ENCODE measurements at places on chromosomes 11 and 22.
A peak's percentile ranks its signal among the peaks of the same experiment; 100 is the strongest.

GRCh38 chr11:3123761-3124733 lies 41.1 kb downstream of the OSBPL5 start:
- DNase-seq: no peak

DNA sequence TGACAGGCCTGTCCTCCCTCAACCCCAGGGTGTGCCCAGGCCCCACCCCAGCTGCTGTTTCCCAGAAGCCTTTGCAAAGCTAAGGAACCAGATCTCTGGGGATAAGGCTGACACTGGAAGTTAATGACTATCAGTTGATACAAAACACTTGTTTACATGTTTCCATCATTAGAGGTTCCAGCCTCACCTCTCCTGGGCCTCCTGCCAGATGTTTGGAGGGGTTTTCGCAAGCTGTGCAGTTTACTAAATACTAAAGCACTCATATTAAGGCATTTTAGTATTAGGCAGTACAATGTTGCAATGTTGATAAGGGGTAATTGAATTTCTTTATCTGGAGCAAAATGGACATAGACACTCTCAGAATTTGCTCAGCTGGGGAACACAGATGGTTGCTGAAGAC lies 218.7 kb downstream of the INSC start:
- DNase-seq: no peak

DNA sequence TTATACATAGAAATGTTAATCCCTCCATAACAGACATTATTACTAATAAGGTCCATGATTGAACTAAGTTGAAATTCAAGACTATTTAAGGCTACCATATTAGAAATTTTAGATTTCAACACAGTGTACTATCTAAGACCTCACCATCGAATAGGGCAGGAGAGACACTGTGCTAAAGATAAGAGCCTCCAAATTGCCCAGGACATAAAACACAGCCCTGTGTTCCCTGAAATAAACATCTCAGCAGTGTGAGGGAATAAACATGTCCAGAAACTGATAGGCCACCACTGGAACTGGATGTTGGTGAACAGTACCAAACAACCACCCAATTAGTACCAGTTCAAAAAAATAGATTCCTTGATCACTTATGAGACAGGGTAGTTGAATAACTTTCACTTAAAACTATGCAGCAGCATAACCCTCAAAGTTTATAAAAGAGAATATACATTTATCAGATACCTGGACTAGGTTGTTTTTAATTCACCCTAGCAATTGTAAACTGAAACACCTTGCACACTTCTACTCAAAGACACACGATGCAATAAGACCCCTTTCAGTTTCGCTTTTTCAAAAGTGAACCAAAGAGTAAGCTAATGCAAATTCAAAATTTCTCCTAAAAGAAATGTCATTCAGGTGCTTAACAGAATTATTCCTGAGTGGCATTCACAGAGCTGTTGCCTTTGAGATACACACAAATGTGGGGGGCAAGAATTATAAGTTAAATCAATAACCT lies 34.3 kb downstream of the USP28 start:
- no peak for DNase-seq

GRCh38 chr11:88327462-88328143 lies 9.9 kb downstream of the CTSC start:
- no peak for DNase-seq

DNA sequence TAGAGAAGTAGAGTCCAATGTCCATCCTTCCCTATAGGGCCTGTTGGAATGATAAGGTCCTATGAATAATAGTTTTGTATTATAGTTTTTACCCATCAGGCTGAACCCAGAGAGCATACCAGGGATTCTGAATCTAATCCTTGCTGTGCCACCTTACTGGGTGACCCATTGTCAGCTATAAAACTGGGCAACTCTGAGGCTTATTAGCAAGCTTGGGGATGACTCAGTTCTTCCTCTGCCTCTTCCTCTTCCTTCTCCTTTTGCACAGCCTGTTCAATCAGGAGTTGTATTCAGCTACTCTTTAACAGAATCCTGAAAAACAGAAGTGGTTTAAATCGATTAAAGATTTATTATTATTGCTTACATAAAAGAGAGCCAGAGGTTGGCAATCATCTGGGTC lies 8.9 kb downstream of the HEPHL1 start:
- DNase-seq: no peak

GRCh38 chr11:1557051-1557884 lies 14.8 kb downstream of the DUSP8 start:
- DNase-seq: no peak

GRCh38 chr11:83070044-83070701 lies 1.5 kb downstream of the RAB30 start:
- no peak for DNase-seq

DNA sequence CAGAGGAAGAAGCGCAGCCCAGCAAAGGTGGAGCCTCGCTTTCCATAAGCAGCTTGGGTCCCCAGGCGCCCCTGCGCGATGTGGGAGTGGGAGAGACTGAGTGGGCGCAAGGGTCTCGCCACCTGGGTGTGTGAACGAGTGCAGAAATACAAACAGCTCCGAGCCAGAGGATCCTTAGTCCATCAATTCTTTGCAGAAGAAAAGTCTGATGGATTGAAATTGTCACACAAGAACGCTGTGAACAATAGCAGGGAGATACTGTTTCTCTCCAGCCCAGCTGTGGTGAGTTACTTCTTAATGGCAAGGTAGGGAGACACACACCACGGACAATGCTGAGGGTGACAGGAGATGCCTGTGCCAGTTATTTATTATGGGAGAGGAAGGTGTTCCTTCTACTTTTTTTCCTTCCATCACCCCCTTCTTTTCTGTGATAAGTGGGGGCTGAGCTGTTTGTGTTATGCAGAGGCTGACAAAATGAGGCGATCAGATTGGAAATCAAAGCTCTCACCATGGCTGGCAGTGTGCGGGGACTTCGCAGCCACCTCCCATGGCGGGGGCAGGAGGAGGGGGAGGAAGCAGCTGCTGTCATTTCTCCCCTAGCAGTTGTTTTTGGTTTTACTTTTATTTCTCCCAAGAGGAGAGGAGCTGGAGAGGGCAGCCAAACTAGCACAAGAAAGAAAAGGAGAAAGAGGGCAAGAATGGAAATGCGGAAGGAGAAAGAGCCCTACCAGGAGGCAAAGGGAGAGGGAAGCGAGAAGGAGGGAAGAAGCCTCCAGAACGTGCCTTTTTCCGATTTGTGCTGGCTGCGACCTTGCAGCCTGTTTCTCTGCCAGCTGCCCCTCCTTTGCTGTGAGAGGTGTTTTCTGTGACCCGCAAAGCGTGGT lies 755.8 kb downstream of the NTM start:
- DNase-seq: no peak

DNA sequence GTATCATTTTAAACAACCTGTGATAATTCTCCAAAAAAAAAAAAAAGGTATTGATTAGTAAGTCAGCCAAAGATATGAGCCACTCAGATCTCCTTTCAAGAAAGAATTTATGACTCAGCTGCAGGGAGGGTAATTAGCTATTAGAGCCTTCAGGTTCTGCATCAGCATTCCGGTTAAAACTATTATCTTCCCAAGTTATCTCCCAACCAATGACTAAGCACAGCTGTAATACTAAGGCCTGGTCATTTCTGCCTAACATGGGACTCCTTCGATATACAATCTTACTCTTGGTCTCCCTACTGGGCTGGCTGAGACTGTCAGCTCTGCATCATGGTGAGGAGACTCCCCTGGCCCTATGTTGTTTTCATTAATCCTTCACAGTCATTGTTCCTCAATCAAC lies 60.4 kb downstream of the SBF2 start:
- no peak for DNase-seq

DNA sequence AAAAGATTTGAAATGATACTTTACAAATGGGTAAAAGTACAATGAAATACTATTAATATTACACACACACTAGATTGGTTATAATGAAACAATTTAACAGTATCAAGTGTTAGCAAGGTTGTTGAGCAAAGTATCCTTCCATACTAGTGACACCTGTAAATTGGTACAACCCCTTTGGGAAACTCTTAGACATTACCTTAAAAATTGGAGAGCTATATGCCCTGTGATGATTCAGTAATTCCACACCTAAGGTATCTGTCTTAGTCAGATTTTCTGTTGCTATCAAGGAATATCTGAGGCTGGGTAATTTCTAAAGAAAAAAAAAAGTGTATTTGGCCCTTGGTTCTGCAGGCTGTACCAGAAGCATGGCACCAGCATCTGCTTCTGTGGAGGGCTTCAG lies 7.4 kb upstream of the GDPD4 start:
- DNase-seq: no peak

DNA sequence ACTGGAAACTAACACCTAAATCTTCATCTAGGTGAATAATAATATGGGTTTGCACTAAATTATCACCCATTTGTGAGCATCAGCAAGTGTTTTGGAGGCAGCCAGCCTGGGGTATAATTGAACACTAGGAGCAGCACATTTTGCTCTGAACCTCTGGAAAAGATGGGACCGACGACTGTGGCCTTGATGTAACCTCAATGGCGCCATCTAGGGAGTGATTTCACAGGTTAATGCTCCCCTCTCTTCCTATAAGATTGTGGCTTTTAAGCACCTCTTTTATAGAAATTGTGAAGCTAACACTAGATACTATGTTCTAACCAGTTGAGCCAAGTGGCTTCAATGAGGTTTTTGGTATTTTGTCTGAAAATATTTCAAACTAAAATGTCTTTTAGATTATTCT lies 203.7 kb downstream of the NELL1 start:
- DNase-seq: no peak

DNA sequence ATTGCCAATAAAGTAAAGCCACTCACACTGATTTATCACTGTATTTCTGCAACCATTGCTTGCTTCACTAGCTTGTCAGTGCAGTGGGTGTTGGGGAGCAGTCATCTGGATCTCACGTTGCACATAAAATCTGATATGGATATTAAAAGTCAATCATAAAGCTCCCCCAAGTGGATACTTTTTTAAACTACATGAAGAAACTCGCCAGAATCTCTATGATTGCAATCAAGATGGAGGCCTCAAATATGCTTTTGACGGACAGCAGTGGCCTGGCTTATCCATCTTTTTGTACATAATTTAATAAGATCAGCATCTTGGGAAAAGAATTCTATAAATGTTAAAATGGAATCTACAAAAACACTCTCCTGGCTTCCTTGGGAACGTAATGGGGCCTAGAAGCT lies 137.7 kb downstream of the WT1 start:
- no peak for DNase-seq

- no peak for DNase-seq
Observed at GRCh38 chr11:12077535-12078280, 32.7 kb upstream of the MICAL2 start.

DNA sequence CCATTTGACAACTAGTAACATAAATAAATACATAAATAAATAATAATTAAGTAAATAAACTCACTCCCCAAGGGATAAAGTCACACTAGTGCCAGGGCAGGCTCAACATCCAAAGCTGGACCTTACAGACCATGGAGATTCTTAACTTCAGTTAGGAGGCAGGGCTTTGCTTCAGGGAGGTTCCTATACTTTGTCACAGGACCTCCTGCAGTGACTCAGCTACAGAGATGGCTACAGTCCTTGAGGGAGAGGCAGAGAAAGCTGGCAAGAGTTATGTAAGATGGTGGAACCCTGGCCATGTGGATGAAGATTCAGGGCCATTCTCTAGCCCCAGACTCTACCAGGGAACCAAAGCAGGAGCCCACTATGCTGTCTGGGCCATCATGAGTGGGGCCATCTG lies 74.1 kb upstream of the CADM1 start:
- DNase-seq: no peak

DNA sequence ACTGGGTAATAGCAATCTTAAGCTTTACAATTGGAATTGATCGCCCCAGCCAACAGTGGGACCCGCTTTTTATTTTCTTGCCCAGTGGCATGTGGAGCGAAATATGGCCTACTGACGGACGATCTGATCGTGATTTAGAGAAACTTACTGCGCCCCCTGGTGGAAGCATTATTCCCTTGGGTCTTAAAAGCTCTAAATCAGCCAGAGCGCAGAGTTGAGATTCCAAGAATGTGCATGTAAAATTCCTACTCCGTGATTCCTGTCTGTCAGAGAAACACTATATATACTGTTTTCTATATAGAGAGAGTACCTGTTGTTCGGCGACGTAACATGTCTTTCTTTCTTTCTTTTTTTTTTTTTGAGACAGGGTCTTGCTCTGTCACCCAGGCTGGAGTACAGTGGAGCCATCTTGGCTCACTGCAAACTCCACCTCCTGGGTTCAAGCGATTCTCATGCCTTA lies 3.7 kb upstream of the DPF2 start:
- peak; percentile 79 for DNase-seq

DNA sequence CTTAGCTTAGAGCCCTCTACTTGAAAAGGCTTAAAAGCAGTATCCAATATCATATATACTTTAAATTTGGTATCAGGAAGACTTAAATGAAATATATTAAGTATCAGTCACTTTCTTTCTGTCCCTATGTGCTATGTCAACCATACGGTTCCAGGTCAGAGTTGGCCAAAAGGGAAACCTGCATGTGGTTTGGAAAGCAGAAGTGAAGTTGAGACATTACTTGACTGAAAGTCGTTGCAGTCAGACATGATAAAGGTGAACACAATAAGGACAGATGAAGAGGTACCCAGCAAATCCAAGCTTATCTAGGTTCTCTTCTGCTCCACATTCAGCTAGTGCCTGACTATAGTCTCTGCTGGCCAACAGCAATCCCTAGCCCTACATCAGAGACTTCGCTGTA lies 336.8 kb downstream of the KCNA4 start:
- no peak for DNase-seq

DNA sequence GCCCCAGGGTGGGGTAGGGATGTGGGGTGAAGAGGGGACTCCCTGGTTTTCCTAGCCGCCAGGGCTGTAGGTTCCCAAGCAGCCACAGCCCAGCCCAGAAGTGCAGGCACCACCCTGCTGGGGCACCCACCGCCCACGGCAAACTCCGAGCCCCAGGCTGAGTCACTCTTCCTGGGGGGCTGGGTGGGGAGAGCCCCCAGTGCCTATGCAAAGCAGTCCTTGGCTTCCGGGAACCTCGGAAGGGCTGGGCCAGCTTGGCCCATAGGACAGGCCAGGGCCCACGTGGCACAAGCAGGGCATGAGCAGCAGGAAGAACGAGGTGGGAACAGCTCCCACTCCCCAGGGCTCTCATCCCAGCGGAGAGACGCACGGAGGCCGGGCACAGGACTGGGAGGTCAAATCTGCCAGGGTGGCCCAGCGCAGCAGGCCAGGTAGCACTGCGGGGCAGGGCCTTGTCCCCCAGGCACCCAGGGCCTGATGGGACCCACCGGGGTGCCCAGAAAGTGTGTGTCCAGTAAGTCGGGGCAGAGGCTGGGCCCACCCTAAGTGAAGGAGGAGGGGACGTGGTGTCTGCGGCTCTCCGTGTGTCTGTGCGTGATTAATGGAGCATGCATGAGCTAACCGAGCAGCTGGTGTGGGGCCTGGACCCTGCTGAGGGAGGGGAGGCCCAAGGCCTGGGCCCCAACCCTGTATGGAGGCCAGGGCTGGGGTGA lies 4.6 kb upstream of the IL17REL start:
- no peak for DNase-seq

- no peak for DNase-seq
Observed at GRCh38 chr11:44839458-44840084, 111.1 kb downstream of the TP53I11 start.

DNA sequence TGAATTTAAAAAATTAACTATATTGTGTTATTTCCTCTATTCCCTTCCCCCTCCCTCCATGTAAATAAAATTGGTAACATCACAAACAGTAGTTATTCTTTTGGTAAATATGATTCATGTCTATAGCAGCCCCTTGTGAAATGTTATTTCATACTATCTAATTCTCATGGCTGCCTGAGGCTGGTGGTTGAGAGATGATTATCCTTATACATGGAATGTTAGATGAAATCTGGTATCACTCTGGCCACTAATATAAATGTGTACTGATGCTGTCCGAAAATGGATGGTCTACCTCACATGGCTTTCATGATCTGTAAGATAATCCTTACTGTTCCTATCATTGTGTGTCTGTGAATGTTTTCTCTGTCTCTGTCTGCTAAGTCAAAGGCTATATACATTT lies 25.0 kb upstream of the EXPH5 start:
- DNase-seq: no peak

- DNase-seq: peak; percentile 27
Observed at GRCh38 chr11:114060392-114061047, 1.0 kb downstream of the ZBTB16 start.

Data from naive thymus-derived CD4-positive, alpha-beta T cell (primary cell).